ENCODE measurements at places on chromosomes 1 and 21.

DNA sequence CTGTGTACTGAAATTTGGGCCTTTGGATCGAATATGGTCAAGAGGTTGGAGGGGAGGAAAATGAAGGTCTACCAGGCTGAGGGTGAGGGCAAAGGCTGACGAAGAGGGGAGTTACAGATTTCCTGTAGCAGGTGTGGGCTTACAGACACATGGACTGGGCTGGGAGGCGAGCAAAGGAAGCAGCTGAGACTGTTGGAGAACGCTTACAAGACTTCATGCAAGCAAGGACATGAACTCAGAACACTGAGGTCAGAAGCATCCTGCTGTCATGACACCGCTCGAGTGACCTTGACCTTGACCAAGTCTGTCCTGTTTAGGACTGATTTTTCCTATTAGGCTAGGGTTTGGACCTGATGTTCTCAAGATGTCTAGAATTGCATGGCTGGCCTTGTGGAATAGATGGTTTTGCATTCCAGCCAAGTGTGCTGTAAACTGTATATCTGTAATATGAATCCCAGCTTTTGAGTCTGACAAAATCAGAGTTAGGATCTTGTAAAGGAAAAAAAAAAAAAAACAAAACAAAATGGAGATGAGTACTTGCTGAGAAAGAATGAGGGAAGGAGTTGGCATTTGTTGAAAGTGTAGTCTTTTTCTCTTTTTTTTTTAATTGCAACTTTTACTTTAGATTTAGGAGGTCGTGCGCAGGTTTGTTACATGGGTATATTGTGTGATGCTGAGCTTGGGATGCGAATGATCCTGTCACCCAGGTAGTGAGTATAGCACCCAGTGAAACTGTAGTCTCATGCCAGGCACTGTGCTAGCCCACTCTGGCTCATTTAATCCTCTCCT, 5.8 kb downstream of the ELF3 start:
- DNase-seq = no peak

GRCh38 chr1:21880619-21880970, 56.5 kb downstream of the HSPG2 start:
- DNase-seq = no peak

DNA sequence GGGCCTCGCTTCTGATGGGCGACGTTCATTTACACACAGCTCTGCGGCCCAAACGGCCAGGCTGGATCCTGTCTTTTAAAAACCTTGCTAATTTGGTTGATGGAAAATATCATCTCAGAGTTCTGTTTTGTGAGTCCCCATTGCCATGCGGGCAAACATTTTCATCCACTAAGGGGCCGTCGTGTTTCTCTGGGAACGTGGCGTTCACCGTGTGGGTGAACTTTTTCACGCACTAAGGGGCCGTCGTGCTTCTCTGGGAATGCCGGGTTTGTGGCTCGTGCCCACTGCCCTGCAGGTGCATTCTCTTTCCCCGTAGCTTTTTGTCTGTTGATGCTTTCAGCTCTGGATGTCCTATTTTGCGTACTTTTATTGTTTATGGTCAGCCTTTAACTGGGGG, 6.8 kb downstream of the COL18A1 start:
- no peak for DNase-seq

GRCh38 chr1:161817176-161817730, 51.1 kb downstream of the ATF6 start:
- DNase-seq = no peak

DNA sequence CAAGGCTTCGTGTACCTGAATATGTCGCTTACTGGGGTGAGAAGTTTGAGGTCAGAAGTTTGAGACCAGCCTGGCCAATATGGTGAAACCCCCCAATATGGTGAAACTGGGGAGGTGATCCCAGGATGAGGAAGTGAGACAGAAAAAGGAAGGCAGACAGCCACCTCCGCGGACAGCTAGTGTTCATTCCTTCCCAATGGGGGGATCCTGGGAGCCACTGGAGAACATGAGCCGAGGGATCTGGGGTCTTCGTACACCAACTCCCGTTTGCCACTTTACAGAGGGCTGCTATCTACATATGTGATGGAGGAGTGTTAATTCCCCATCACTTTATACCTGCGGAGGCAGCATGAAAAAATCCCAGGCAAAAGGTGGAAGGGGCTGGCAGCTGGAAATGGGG, 19.6 kb upstream of the IFFO2 start:
- no peak for DNase-seq

GRCh38 chr1:17856496-17857108, 101.5 kb downstream of the ACTL8 start:
- DNase-seq = no peak

DNA sequence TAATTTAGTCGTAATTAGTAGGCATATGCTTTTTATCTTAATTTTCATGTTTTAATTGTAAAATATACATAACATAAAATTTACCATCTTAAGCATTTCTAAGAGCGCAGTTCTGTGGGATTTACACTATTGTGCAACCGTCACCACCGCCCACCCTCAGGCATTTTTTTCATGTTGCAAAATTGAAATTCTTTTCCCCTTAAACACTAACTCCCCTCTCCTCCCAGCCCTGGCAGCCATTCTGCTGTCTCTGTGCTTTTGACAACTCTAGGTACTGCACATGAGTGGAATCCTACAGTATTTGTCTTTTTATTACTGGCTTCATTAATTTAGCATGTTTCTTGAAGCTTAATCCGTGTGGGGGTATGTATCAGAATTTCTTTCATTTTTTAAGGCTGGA, 7.8 kb downstream of the PIK3CD start:
- DNase-seq = no peak

DNA sequence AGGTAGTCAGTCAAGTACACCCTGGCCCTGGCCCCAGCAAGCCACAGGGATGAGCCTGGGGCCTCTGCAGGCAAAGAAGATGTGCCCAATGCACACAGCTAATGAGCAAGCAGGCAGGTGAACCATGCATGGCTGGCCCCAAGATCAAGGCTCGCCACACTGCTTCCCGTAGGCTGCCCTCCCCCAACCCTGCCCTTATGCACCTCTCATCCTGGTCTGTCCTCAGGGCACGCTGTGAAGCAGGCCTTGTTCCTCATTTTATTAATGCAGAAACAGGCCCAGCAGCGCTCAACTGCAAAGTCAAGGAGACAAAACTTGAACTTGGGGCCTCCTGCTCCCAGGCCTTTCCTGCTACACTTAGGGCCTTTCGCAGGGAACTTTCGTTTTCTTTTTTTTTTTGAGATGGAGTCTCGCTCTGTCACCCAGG, 35.6 kb upstream of the ID3 start:
- no peak for DNase-seq

DNA sequence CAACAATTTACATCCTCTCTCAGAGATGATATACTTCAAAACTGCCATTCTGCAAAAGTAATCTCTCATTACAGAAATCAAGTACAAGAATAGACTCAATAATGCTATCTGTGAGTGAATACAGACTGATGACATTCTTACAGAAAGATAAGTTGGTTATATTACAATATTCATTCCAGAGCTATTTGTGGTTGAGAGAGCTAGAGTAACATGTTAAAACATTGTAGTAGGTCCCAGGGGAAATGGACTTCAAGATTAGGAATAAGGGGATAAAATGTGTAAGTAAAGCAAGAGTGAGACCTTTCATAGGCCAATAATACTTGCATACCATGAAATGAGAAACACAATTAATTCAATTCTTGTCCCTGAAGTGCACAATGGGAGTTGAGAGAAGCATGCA, 1.5 kb downstream of the F13B start:
- no peak for DNase-seq

DNA sequence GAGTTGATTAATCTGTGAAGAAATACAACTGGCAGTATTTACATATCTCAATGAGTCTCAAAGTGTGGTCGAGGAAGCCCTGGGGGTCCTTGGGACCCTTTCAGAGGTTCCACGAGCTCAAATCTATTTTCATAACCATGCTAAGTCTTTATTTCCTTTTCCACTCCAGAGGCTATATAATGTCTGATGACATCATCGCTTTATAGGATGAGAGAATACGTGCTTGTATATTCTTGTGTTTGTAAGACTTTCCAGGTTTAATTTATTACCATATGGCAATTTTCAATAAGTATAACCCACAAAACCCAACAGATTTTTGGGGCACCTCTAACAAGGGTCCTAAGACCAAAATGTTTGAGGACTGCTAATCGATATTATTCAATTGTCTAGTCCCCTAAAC, 1.4 kb upstream of the SLC19A2 start:
- DNase-seq = no peak

- DNase-seq = no peak
Measured at GRCh38 chr1:98045767-98046641, 125.2 kb upstream of the DPYD start.

GRCh38 chr1:2108213-2108876, 58.1 kb downstream of the PRKCZ start:
- no peak for DNase-seq

DNA sequence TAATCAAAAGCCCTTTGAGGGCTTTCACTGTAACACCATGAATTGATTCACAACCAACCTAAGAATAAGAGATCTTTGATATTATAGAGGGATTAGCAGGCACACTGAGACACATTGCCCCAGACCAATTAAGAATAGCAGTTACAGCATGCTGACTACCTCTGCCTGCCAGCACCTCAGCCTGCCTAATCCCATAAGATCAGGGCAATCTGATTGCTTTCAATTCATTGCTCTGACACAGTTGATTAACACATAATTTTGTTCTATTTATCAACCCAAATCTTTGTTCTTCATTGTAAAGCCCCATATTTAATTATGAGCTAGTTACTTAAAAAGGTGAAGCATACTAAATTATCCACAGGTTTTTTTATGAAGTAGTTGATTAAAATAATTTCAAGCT, 548.8 kb upstream of the ZP4 start:
- no peak for DNase-seq

GRCh38 chr1:248862695-248862997, 3.8 kb upstream of the ZNF692 start:
- DNase-seq = no peak

GRCh38 chr21:21929789-21930188, 931.6 kb downstream of the NCAM2 start:
- DNase-seq = no peak

DNA sequence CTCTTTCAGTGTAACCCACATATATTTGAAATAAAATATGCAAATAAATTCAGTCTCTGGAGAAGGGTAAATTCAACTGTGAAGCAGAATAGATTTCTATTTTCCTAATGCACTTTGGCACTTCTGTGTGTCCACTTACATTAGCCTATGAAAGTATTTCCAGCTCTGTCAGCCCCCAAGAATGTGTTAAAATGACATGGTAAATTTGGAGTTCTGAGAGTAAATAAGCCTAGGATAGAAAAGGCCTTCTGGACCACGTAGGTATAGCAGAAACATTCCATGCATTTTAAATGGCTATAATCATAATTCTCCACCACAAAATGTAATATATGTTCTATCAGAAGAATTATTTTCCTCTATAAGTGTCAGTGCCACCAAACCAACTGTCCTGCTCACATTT, 276.2 kb downstream of the NEGR1 start:
- DNase-seq = no peak

DNA sequence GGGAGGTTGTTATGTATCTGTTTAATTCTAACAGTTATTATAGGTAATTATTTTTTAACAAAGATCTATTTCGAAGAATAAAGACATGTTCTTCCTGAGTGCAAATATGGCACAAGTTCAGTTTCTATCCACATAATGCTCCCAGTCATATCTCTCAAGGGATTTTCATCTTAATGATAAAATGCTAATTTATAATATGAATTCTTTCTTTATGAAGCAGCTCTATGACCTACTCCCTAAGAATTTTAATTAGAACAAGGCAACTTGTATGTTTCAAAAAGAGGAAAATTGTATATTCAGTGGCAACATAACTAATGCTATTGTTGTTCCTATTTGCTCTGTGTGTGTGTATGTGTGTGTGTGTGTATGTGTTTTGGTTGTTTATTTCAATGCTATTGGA, 1222.1 kb upstream of the NCAM2 start:
- DNase-seq = no peak

- DNase-seq = no peak
Measured at GRCh38 chr1:146021050-146021445, 487 bp downstream of the HJV start.

DNA sequence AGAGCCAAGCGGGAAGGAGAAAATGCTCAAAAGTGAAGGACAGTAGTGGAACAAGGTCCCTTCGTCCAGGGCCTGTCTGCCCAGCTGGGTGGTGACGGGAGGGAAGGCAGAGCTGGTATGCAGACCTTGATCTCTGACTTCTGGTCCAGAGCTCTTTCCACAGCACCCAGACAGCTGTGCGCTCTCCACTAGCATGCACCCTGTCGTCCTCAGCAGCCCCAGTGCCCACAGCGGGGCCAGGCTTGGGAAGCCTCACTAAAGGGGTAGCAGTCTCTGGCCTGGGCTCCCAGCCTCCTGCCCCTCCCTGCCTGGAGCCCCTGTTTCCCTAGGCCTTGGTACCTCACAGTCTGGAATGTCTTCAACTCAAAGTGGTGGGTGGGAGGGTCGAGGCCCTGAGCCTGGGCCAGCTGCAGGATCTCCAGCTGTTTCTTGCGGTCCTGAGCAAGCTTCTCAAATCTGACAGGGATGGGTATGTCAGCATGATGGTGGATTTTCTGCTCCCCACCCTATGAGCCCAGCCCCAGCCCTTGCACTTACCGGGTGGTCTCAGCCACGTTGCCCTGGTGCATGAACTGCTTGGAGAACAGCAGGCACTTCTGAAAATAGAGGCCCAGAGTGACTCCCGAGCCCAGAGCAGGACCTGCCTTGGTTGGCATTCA, 10.0 kb downstream of the CC2D1B start:
- no peak for DNase-seq

DNA sequence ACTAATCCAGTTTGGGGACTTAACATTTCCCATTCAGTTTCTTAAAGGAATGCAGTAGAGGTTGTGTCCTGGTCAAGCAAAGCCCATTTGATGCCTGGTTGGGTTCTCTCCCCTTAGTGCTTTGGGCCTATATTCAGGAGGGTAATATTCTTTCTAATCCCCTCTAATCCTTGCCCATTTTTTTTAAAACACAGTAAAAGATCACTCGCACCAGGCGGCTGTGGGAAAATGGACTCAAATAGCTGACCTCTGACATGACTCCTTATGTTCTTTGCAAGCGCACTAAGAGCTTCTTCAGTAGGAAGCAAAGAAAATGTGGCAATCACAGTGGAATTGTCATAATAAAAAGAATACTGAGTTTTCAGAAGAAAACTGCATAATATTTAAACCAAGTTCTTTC, 49.9 kb downstream of the WNT2B start:
- no peak for DNase-seq

DNA sequence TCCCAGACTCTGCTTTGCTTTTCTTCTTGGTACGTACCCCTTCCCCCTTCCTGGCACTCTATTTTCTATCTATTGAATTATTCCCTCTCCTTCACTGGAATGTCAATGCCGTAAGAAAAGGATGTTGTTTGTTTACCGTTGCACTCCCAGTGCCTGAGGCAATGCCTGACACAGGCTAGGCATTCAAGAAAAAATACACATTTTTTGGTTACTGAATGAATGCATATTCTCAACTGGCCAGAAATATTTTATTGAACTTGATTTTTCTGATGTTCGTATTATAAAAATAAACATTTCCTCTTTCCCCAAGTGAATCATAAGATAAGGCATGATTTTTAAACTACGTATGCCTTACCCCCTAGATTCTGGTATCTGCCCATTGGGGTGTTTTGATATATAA, 41.2 kb downstream of the GNG12 start:
- no peak for DNase-seq

- DNase-seq = no peak
Measured at GRCh38 chr1:202244841-202245261, 51.3 kb downstream of the LGR6 start.

- DNase-seq = no peak
Measured at GRCh38 chr1:47309427-47309826, 4.5 kb downstream of the STIL start.

- DNase-seq = no peak
Measured at GRCh38 chr1:80056179-80056578, 1049.6 kb upstream of the ADGRL4 start.

- DNase-seq = no peak
Measured at GRCh38 chr1:117655220-117655577, 49.4 kb downstream of the TENT5C start.

All from stimulated activated CD4-positive, alpha-beta T cell treated with anti-CD3 and anti-CD28 coated beads, TNF-alpha, amount 100 ng/mL, for 4 hours (primary cell).